ENCODE measurements at places on chromosomes 3 and 15.
A peak's percentile ranks its signal among the peaks of the same experiment; 100 is the strongest.

DNA sequence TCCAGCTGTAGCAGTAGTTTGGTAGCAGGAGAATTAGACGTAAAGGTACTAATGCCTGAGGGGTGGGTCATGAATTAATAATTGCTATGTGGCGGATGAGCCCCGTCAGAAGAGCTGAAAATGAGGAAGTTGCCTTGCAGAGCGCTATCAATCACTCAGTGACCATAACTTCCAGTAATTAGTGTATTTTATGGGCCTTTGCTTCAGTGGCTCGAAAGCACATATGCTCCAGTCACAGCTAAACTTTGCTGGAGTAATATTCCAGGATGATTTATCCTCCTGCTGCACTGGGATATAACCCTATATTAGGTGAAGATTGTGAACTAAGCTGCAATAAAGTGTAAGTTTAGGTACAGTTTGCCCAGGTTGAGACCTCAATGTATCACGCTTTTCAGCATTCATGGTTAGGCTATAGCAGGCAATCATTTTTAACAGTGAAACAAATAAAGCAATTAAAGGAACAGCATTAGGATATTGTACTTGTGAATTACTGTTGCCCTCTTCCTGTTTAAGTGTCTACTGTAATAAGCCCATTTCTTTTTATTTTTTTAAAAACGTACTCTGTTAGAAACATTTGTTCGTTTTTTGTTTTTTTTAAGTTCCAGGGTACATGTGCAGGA lies 104.6 kb upstream of the SKOR1 start:
- no peak for DNase-seq

DNA sequence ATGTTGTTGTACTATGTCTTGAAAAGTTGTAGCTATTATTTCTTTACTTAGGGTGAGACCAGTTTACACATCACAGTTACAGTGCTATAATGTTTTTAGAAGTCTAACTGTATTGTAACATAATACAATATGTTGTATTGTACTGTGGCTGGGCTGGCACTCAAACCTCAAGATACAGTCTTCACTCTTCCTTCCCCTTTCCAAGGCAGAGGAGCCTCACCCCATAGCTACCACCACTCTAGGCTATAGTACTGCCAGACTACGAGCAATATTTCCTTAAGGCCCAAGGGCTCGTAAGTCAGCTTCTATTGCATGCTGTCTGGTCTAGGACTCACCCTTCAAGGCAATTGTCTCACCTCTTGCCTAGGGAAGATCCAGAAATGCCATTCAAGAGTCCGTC lies 597.7 kb downstream of the OTOL1 start:
- DNase-seq, result no peak

DNA sequence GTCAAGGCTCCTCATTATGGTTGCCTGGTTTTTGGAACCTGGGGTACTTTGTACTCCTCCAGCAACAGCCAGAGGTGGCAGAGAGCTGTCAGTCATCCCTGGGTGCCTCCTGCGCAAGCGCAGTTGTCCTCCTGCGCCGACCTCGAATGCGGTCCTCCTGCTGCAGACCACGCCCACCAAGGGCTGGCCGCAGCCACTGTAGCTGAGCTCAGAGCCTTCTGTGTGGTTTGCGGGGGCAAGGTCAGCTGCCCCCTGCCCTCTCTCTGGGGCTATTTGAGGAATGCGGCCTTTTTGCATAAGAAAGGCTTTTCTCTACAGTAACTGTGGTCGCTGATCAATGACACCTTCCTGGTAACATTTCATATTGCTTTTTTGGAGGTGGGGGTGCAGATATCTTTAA lies 131.3 kb upstream of the SNRPN start:
- DNase-seq, result no peak

- peak; percentile 59 for DNase-seq
These were observed 6.0 kb downstream of the ONECUT1 start for GRCh38 chr15:52783929-52784798.

GRCh38 chr15:96264351-96264798 lies 66.1 kb upstream of the NR2F2 start:
- no peak for DNase-seq

- peak; percentile 89 for DNase-seq
These were observed 79.8 kb downstream of the RHCG start for GRCh38 chr15:89416339-89417183.

- no peak for DNase-seq
These were observed 31.2 kb downstream of the ZPLD1 start for GRCh38 chr3:102466001-102466400.

- no peak for DNase-seq
These were observed 89.1 kb downstream of the ABHD5 start for GRCh38 chr3:43779850-43780249.

GRCh38 chr3:188756241-188756640 lies 415.5 kb upstream of the TPRG1 start:
- no peak for DNase-seq

GRCh38 chr3:17006132-17006852 lies 121.5 kb downstream of the PLCL2 start:
- DNase-seq, result no peak

GRCh38 chr15:70602834-70603560 lies 160.4 kb downstream of the UACA start:
- DNase-seq, result no peak

- DNase-seq, result peak; percentile 38
These were observed 562 bp downstream of the NBEAL2 start for GRCh38 chr3:46979958-46980497.

DNA sequence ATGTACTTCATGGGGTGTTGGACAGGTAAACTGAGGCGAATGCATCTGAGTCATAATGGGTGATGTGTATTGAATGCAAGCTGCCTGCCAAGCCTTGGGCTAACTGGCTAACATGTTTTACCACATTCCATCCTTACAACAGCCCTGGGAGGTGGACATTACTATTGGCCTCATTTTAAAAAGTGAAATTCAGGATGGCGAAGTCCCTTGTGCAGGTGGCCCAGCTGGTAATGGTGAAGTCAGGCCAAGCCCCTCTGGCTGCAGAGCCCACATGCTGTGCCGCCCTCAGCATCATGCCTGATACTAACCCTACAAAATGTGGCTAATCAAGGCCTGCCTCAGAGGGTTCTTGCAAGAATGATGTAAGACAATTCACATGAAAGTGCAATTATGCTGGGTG lies 60.0 kb upstream of the CHD2 start:
- DNase-seq, result no peak

- DNase-seq, result no peak
These were observed 667.0 kb downstream of the NR2F2 start for GRCh38 chr15:96997538-96997937.

GRCh38 chr3:196222876-196223595 lies 6.7 kb downstream of the SLC51A start:
- no peak for DNase-seq

DNA sequence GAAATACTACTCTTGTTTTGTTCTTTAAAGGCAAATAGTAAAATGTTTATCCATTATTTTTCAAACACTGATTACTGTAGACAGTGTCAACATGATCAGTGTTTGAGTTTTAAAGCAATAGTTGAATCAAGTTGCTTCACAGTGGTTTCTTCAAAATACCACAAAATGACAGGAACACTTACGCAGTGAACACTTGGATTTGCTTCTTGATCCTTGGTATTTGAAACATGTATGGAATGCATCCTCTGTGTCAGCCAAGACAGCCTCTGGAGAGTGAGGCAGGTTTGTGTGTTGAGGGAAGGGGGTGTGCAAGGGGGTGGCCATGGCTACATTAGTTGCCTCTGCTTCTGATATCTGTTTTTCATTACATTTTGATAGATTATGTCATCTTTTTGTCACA lies 413.0 kb downstream of the RBMS3 start:
- DNase-seq, result no peak

DNA sequence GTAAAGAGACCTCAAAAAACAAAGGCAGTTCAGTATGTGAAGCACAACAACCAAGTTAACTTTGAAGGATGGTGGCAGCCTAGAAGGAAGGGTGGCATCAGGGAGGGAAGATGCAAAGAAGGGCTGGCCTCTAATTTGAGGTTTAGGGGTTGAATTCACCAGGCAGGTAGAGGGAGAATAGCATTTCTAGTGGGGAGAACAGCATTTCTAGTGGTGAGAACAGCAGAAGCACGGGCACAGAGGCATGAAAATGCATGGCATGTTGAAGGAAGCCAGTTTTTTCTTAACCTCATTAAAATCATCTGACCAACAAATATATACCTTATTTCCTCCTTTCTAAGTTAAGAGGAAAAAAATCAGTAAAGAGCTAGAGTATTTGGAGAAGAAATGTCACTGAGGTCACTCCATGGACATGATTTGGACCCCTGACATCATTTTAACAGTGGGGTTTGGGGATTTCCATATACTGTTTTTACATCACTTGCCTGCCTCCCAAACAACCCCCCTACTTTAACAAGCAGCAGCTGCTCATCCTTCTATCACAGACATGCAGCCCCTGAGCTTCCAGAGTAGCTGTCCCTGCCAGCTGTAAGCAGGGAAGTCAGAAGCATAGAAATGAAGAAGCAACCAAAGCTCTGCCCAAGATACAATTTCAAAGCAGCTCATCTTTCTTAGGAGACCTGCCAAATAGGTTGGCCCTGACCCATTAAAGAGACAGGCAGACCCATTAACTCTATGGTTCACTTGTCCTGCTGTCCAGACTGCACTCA lies 2.4 kb upstream of the POPDC2 start:
- no peak for DNase-seq

DNA sequence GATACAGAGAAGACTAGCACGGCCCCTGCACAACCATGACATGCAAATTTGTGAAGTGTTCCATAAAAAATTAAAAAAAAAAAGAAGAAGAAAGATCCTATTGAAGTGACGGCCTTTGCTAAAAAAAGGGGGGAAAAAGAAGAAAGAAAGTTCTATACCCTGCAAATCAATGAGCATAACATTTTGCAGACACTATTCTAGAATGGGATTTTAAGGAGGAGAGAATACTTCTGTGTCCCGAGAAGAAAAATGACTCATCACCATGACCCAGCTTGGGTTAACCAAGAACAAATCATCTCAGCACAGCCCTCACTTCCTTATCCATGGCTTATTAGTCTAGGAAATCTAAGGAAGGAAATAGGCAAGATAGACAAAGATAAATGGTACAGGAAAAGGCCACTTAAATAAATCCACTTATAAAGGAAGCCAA lies 7.4 kb upstream of the SH3BP5 start:
- no peak for DNase-seq

- no peak for DNase-seq
These were observed 160.1 kb downstream of the PLCL2 start for GRCh38 chr3:17044855-17045254.

GRCh38 chr3:146106986-146107385 lies 54.0 kb downstream of the PLOD2 start:
- DNase-seq, result no peak

GRCh38 chr3:81485444-81485865 lies 276.0 kb downstream of the GBE1 start:
- DNase-seq, result no peak

DNA sequence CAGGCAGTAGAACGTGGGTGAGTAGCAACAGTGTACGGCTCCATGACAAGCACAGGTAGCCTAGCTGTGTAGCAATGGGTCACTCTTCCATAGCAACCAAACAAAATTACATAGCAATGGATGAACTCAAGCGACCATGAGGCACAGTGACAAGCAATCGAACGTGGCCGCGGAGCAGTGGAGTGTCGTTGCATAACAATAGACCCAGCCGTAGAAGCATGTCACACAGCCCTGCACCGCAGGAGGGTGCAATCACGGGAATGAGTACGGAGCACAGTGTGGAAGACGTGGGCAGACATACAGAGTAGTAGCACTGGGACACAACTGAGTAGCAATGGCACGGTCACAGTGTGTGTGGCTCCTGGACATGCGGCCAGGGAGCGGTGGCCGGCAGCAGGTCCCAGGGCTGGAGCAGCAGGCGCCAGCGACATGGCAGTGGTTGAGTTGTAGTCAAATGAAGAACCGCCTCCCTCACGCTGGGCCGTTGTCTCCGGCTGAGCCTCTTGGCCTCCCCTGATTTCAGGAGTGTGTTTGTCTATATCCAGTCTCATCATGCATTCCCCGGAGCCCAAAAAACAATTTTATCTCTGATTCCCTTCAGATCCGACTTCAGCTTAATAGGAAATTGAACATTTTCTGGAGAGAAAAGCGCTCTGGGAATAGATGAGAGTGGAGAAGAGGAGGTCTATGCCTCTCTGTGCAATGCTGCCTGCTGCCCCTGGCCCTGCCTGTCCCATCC lies 64.1 kb downstream of the CCDC33 start:
- DNase-seq, result no peak

GRCh38 chr15:100133001-100133400 lies 208.8 kb downstream of the ADAMTS17 start:
- DNase-seq, result no peak
